ENCODE measurements at places on chromosomes 1 and 21. TPM values are rescaled to one million over a fixed set of nuclear protein-coding genes. Genes with fewer than 3 reads are reported as not detected.
A peak's percentile ranks its signal among the peaks of the same experiment; 100 is the strongest.

- DNase-seq: peak; percentile 73
Measured at GRCh38 chr1:44423591-44424537, 18.8 kb downstream of the RNF220 start.

- DNase-seq: no peak
Measured at GRCh38 chr1:159185121-159185520, 13.7 kb downstream of the CADM3 start.

- no peak for DNase-seq
Measured at GRCh38 chr1:96632045-96632664, 89.4 kb upstream of the PTBP2 start.

- no peak for DNase-seq
Measured at GRCh38 chr1:18047122-18047521, 60.5 kb upstream of the IGSF21 start.

DEPDC1 gene
- 2.6 TPM for total RNA-seq

TNFSF4 gene
- total RNA-seq: 3.3 TPM

Data from astrocyte (in vitro differentiated cells and primary cell).